ENCODE measurements at places on chromosomes 16 and 17. TPM values are rescaled to one million over a fixed set of nuclear protein-coding genes. Genes with fewer than 3 reads are reported as not detected.

The GPR142 gene
- total RNA-seq = not detected

The DHRS7C gene
- total RNA-seq = not detected

The ADAD2 gene
- not detected for total RNA-seq

The ZSCAN10 gene
- total RNA-seq = 1.4 TPM

The TBC1D3I gene
- total RNA-seq = 0.96 TPM

The G6PC1 gene
- not detected for total RNA-seq

The CACNG4 gene
- total RNA-seq = not detected

DNA sequence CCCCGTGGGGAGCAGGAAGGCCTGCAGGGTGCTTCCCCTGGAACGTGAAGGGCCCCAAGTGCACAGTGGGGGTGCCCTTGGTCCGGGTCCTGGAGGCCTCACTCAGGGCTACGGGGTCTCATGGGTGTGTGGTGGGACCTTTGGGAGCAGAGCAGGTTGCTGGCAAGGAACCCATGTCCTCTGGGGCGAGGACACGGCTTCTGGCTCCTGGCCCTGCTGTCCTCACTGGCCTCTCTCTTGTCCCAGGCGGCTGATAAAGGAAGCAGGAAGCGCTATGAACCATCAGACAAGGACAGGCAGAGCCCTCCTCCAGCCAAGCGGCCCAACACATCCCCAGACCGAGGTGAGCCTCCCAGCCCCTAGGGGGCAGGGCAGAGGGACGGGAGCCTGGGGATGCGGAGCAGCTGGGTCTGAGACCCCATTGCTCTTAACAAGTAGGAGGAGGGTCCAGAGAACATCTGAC, 9.8 kb upstream of the IL17C start:
- H3K27me3 ChIP-seq = no peaks in the 10 kb centered on the region
- DNase-seq = no peak
- H3K27ac ChIP-seq = no peak overlapping the region
- no peak overlapping the region for H3K4me3 ChIP-seq
- H3K4me1 ChIP-seq = no peaks in the 10 kb centered on the region
- H3K36me3 ChIP-seq = peaks cover 53% of the 10 kb centered on the region

DNA sequence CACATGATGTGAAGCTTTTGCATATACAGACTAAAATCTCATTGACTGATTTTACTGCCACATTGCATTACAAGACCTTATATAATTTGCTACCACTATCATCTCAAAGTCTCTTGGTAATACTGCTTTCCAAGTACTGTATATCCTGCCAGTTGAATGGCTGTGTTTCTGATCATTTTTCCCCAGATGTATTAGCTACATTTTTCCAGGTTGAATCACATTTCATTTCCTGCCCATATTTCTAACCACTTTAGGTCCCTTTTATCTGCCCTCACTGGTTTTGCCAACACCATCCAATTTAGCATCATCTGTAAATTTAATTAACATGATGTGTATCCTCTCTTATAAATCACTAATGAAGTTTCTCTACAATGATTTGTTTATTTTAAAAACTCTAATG, 365.7 kb upstream of the PMFBP1 start:
- no peaks in the 10 kb centered on the region for H3K36me3 ChIP-seq
- no peaks in the 10 kb centered on the region for H3K27me3 ChIP-seq
- H3K4me1 ChIP-seq = peaks cover 16% of the 10 kb centered on the region
- peak overlapping the region; percentile 2 for H3K27ac ChIP-seq
- H3K4me3 ChIP-seq = no peak overlapping the region

- H3K27me3 ChIP-seq = no peaks in the 10 kb centered on the region
- H3K4me1 ChIP-seq = no peaks in the 10 kb centered on the region
- H3K36me3 ChIP-seq = no peaks in the 10 kb centered on the region
- H3K27ac ChIP-seq = no peak overlapping the region
- H3K4me3 ChIP-seq = no peak overlapping the region
These were observed 46.4 kb downstream of the LDHD start for GRCh38 chr16:75070012-75070841.

- H3K4me1 ChIP-seq = peaks cover 10% of the 10 kb centered on the region
- no peaks in the 10 kb centered on the region for H3K27me3 ChIP-seq
- no peak for DNase-seq
- H3K36me3 ChIP-seq = peaks cover 63% of the 10 kb centered on the region
These were observed 7.1 kb downstream of the IRX5 start for GRCh38 chr16:54937671-54938211.

- DNase-seq = no peak
- no peaks in the 10 kb centered on the region for H3K36me3 ChIP-seq
- H3K4me1 ChIP-seq = no peaks in the 10 kb centered on the region
- H3K27me3 ChIP-seq = no peaks in the 10 kb centered on the region
- H3K4me3 ChIP-seq = no peak overlapping the region
These were observed 243.5 kb upstream of the CCL2 start for GRCh38 chr17:34011599-34011998.

DNA sequence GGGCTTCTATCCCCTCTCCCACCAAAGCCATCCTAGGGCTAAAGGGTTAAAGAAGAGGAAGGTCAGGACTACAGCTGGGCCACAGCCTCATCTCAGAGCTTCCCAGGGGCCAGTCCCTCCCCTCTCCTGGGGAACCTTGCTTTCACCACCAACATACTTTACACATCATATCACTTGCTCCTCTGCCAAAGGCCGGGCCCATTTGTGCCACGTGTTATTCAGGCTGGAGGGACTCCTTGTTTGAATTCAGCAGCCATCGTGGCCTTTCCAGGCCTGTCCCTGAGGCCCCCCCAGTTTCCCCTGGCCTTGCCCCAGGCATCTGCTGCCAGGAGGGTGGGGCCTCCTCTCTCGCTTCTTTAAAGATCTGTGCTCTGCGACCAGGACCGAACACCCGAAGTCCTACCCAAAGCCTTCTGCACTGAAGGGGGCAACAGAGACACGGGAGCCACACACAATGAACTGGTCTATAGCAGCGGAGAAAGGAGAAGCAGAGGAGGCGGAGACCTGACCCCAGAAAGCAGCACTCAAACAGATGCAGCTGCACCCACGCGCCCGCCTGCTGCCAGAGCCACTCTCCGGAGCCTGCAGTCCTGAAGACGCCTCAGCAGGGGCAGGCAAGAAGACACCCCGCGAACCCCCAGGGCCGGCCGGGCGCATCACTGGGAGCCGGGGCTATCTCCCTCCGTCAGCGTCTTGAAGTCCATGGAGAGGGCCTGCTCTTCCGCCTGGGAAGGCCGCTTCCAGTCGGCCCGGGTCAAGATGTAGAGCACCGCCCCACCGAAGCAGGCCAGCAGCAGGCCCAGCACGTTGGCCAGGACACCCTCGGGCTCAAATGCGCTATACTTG, 12.1 kb downstream of the CYB561 start:
- H3K27me3 ChIP-seq = no peaks in the 10 kb centered on the region
- peaks cover 36% of the 10 kb centered on the region for H3K4me1 ChIP-seq
- DNase-seq = peak; percentile 83
- H3K27ac ChIP-seq = peak overlapping the region; percentile 55
- H3K36me3 ChIP-seq = peaks cover 31% of the 10 kb centered on the region
- H3K4me3 ChIP-seq = no peak overlapping the region

GRCh38 chr17:27858621-27859305, 34.4 kb downstream of the LYRM9 start:
- H3K4me3 ChIP-seq = no peak overlapping the region
- no peak for DNase-seq
- H3K4me1 ChIP-seq = peaks cover 5% of the 10 kb centered on the region

All from MCF 10A (cell line).